ENCODE measurements at places on chromosomes 16 and 17. TPM values are rescaled to one million over a fixed set of nuclear protein-coding genes. Genes with fewer than 3 reads are reported as not detected.

The MYH1 gene
- total RNA-seq, result not detected

The MT1F gene
- not detected for total RNA-seq

The HCRT gene
- not detected for total RNA-seq

The NOG gene
- total RNA-seq, result 7.0 TPM

The TAC4 gene
- total RNA-seq, result not detected

The GNAO1 gene
- 0.92 TPM for total RNA-seq

The ATP1B2 gene
- not detected for total RNA-seq

The TBC1D16 gene
- total RNA-seq, result 23.6 TPM

The MMP25 gene
- not detected for total RNA-seq

The WSCD1 gene
- 0.42 TPM for total RNA-seq

DNA sequence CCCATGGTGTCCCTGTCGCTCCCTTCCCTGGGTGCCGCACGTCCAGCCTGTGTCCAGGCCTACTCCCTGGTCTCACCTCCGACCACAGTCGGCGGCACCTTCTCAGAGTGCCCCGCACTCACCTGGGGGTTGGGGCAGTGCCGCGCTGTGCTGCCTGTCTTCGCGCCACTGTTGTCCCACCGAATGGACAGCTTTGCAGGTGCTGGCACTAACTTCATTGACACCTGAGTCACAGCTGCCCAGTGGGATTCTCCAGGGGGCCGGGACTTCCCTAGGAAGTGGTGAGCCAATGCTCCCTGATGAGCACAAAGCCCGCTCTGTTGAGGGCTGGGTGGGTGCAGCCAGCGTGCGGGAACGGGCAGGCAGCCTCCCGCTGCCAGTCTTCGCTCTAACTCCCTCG is 24.3 kb upstream of the DBNDD1 start:
- DNase-seq, result no peak

DNA sequence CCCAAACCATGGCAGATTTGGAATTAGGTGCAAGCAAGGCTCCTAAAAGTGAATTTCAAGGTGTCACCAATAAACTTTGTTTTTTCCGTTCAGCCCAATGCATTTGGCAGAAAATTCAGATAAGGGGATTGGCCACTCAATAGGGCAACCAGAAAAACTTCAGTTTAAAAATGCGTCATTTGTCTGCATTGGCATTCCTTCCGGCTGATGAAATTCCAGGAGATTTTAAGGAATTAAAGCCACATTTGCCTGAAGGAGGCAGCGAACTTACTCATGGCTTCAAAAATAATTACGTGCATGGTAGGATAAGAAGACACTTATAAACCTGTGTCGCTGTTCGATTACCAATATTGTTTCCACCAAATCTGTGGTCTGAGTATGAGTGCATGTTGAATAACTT is 151.9 kb downstream of the SALL1 start:
- no peak for DNase-seq

DNA sequence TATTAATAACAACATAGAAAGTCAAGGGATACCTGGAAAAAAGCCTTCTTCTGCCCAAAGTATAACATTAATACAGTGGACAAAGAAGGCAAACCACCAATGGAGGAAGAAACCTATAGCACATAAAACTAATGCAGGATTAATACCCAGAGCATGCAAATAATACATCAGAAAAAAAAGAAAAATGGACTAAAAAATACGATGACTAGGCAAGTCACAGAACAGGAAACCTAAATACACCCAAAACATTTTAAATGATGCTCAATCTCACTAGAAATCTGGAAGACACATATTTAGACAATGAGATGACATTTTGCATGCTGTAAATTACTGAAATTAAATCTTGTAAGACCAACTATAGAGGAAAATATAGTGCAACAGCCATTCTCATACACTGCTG is 55.9 kb downstream of the MED13 start:
- DNase-seq, result no peak

DNA sequence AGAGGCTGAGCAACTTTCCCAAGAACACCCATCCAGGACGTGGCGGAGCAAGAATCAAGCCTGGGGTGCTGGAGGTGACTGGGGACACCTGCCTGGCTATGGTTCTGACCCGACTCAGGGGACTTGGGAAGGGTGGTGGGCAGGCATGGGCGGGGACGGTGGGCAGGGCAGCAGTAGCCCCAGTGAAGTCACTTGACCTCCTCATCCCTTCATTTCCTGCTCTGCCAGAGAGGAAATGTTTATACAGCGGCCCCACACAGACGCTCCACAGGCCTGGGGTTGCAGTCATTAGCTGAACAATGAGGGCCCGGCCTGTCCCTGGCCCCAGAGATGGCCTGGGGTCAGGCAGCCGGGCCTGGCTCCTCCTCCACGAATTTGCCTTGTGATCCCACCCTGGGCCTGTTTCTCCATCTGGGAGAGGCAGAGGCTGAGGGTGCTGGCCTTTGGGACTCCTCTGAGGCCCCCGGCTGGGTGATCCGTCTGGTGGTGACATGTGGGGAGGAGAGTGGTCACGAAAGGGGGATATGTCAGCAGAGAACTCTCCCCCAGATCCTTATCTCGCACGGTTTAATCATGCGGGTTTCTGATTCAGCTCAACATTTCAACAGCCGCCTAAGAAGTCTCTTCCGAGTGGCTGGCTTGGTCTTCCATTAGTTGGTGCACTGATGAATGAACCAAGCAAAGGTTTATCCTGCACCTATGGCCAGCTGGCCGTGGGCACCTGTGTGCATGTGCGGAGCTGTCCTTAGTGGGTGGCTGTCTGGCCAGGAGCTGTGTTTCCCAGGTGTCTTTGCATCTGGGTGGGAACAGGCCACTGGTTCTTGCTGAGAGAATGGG is 175.9 kb downstream of the IRF8 start:
- DNase-seq, result no peak

DNA sequence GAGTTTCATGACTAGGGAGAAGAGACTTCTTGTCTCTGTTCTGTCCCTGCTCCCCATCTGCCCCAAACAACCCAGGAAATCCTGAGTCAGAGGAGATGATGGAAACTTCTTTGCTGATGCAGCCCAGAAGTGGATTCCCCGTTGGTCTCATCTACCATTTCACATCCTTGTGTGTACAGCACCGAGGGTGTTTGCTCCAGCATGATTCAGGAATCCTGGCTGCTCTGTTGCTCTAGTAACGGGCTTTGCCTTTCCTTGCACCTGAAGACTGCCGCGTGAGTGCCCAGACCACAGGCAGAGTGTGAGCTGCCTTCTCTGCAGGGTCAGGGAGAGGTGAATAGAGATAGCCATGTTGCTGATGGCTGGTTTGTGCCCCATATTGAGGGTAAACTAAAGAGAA is 408.4 kb downstream of the CPPED1 start:
- DNase-seq, result no peak

- peak; percentile 34 for DNase-seq
Measured at GRCh38 chr17:50816771-50817751, 18.3 kb upstream of the WFIKKN2 start.

GRCh38 chr17:46108120-46108519 is 85.1 kb downstream of the KANSL1 start:
- DNase-seq, result no peak

- DNase-seq, result no peak
Measured at GRCh38 chr17:65020284-65020683, 36.3 kb downstream of the GNA13 start.

- no peak for DNase-seq
Measured at GRCh38 chr17:43864161-43864984, 17.4 kb downstream of the CD300LG start.

- DNase-seq, result no peak
Measured at GRCh38 chr16:6846452-6846851, 486.2 kb upstream of the RBFOX1 start.

GRCh38 chr17:17141860-17142552 is 64.1 kb downstream of the PLD6 start:
- no peak for DNase-seq

GRCh38 chr16:8583732-8584131 is 6.6 kb downstream of the TMEM114 start:
- no peak for DNase-seq

- peak; percentile 79 for DNase-seq
Measured at GRCh38 chr17:39238311-39238972, 12.7 kb upstream of the STAC2 start.

- DNase-seq, result no peak
Measured at GRCh38 chr16:56411123-56411522, 14.2 kb downstream of the AMFR start.

GRCh38 chr17:56978441-56979090 is 635 bp downstream of the SCPEP1 start:
- no peak for DNase-seq

- no peak for DNase-seq
Measured at GRCh38 chr16:75032655-75033054, 33.8 kb downstream of the ZNRF1 start.

DNA sequence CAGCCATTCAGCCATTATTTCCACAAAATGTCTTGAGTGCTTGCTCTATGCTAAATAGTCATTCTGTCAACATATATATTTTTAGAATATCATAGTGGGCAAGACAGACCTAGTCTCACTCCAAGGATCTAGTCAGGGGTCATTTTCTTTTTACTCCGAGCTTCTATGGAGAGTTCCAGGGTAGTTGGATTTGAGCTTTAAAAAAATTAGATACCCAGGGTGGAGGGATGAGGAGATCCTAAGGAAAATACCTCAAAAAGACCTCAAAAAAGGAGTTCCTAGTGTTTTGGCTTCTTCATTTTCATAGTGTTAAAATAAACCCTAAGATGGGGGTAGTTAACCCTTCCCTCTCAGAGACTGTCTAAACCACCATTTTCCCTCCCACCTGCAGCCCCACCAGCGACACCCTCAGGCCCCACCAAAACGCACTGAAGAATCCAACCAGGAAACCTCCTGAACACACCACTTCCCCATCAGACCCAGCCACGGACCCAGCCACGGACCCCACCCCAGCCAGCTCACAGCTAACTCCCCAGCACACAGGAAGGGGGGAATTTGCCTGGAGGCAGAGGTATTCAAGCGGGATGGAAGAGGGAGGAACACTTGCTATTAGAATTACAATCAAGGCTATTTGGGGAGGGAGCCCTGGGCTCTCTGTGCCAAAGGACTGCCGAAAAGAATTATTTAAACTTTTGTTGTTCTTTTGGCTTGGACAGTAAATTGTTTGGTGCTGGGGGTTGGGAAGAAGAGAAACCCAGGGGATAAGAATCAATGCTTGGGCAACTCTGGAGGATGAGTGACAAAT is 2.2 kb downstream of the ETV4 start:
- no peak for DNase-seq

- no peak for DNase-seq
Measured at GRCh38 chr17:47993964-47994363, 23.1 kb downstream of the CDK5RAP3 start.

DNA sequence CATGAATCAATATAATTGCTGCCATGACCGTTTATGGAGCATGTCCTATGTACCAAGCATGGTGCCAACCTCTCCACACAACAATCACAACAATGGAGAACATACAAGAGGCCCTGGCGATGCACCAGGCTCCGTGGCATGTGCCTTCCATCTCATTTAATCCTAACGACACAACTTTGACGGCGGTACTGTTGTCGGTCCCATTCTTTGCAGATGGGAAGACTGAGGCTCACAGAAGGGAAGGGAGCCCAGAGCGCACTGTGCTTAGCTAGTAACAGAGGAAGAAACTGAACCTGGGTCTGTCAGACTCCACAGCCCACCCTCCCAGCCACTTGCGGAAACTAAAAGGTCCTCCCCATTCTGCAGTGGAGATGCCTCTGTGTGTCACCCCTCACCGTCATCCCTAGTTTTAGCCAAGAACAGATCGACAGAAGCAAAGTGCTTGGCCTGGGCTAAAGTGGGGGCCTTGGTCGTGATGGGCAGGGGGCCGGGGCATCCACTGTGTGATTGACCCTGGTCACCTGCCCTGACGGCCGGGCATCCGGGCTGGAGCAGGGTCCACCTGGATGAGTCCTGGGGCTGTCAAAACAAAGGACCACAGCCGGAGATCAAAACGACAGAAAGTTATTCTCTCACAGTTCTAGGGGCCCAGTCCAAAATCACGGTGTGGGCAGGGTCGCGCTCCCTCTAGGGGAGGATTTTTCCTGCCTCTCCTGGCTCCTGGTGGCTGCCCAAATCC is 183.9 kb downstream of the C16orf95 start:
- no peak for DNase-seq

GRCh38 chr16:85075236-85075924 is 36.9 kb downstream of the CIBAR2 start:
- no peak for DNase-seq

DNA sequence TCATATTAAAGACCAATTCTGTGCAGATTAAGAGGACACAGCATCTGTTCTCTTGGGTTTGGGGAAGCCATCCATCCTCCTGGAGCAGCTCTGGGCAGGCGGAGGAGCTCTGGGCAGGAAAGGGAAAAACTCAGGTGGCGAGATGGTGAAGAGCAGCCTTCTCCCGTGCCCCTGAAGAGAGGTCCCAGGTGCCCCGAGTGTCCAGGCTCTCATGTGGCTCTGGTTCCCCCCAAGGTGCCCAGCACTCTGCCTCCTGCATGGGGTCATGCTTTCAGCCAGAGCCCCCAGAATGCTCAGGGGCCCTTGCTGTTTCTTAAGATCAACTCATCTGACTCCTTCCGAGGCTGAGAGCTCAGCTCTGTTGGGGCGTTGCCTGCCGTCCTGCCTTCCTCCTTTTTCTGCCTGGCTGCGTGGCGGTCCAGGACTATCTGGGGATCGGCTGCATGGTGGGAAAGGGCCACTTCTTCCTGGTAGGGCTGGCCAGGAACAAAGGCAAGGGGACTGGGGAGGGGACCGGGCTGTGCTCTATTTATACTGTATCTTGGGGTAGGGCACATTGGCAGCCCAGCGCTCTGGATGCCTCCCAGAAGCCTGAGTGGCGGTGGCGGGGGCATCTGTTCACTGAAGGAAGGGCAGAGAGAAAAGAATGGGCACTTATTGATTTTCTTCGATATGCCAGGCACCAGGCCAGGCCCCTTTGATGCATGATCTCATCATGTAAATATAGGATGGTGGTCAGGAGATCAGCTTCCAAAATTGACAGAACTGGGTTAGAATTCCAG is 103.2 kb upstream of the SDK2 start:
- no peak for DNase-seq

DNA sequence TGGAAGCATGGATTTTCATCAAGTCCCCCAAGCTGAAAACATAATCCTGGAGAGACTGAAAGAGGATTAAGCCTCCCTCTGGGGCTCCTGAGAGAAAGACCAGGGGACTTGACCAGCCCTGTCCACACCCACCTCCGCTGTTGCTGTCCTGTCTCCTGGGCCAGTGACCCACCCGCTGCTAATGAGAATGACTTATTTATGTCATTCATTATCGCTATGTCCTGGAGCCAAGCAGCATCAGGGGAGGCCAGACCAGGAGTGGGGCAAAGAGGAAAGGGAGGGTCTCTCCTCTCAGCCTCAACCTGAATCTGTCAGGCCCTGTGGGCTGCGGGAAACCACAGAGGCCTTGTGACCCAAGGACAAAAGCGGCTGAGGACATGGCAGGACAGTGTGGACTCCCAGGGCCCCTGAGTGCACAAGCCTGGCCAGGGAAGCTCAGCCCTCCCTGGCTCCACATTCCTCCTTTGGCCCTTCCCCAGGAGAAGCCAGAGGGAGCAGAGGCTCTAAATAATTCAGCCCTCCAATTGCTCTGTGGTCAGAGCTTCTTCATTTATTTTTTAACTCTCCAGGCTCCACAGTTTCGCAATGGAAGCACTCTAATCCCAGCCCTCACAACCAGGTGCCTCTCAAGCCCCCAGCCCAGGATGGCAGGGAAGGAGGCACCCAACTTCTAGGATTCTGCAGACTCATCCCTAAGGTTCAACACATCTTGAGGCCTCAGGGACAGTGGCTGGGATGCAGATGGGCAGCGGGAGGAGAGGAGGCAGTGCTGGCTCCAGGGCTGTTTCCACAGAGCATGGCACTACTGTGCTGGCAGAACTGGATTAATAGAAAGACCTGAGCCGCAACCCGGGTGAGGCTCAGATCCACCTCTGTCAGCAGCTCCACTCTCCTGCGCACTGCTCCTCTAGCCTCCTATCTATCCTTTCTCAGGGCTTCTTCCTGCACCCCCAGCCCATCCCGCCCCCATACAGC is 19.1 kb downstream of the CUEDC1 start:
- DNase-seq, result peak; percentile 57
